Glutamatergic neuron (in vitro differentiated cells): ENCODE measurements at places on chromosomes 11 and 22.

GRCh38 chr22:24550028-24550901 is 4.7 kb downstream of the GUCD1 start:
- DNase-seq = no peak

- DNase-seq = no peak
These were observed 14.9 kb upstream of the MUC2 start for GRCh38 chr11:1059759-1060158.

GRCh38 chr11:84870486-84870885 is 756.7 kb downstream of the DLG2 start:
- no peak for DNase-seq

DNA sequence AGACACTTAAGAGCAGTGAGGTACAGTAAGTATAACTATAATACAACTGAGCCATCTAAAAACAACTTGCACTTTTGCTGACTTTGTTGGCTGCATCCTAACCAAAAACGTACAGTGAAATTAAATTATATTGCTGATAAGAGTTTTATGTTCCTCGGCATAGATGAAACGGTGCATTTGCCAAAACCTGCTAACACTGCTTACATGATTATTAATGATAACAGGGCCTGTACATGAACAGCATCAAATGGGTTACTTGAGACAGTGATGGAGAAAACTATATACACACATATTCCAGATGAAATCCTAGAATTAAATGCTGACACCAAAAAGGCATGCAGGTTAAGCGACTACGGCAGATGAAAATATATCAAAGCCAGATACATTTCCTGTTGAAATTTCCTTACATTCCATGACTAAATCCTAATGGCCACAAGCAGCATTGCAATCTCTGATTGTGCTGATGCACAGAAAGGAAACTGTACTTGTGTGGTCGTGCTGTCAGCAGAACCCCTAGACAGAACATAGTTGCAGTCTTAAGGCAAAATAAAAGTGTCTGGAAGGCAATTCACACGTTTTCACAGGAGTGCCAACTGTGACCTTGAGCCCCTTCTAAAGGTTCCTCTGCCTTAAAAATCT is 143.9 kb downstream of the CADM1 start:
- DNase-seq = no peak

DNA sequence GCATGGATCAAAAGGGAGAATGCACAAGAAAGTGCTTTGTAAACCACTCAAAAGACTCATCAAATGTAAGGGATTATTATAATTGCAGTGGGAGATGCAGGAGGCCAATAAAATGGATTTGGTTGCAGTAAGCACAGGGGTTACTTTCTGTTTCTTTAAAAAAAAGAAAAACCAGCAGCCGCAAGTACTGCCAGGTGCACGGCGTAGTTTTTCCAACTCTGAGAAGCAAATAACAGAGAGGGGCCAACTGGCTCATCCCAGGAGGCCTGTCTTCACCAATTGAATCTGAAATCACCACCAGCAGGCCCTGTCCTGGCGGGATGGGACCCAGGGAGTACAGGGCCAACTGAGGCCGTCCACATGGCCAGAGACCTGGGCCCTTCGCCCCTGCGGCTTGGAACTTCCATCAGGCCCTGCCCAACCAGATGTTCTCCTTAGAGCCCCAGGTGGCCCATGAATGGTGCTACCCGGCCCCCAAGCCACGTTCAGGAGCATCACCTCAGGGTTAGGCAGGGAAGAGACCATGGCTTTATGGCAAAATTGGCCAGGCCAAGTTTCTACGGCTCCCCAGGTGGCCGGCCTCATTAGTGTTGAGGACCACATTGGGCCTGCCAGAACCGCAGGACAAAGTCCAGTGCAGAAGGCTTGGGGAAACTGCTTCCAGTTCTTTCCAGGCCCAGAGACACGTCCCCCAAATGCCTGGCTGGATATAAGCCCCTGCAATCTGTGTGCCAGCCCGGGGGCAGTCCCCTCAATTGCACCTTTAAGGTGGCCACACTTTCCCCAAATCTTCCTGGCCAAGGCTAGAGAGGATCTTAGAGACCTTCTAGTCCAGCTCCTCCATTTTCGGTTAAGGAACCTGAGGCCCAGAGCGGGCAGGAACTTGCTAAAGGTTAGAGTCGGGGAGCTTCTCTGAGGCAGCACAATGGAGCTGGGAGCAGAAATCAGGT is 61.7 kb downstream of the CHRDL2 start:
- no peak for DNase-seq

DNA sequence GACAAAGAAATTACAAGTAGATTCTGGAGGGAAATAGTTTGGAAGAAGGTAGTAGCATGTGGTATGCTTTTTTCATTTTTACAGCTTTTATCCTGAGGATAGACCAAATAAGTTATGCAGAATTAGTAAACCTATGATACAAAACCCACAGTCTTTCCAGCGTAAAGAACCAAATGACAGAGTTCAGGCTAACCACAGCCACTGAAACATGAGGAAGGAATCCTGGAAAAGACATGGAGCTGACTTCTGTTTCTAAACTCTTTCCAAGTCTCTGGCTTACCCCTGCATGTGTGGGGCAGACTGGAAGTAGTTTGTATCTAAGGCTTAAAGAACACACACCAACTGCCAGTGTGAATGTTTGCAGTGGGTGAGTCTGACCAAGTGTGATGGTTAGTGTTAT is 258.4 kb upstream of the TENM4 start:
- no peak for DNase-seq

DNA sequence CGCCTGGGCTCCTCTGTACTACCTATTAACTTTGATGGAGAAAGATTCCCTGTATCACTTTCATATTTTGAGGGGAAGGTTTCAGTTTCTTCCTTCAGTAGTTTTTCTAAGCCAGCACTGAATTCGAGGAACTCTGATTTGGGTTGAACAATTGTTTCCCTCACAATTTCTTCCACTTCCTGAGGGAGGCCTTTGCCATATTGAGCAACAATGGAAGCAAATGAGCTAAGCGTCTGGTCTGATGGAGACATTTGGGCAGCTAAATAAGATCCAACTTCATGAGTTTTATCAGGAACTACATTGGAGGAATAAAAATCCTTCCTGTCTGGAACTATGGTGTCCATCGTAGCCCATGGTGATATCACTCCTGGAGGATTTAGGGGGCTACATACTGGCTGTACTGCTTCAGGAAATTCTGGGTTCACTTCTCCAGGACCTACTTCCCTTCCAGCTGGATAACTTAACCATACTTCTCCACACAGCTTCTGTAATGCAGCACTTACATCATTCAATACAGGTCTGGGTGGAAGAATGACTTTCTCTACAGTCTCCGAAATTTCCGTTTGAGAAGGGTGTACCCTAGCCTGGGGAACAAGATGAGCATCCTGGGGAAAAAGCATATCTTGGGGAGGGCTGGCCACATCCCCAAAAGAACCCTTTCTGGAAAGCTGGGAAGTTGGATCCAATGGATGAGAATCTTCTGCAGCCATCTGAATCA is 38.9 kb upstream of the CCDC89 start:
- no peak for DNase-seq

GRCh38 chr11:12235080-12235479 is 124.7 kb downstream of the MICAL2 start:
- DNase-seq = no peak

GRCh38 chr11:61345954-61346843 is 13.2 kb downstream of the TKFC start:
- DNase-seq = no peak
